NCI-H1417 (cell line): ENCODE measurements at places on chromosomes 5 and 9.

GRCh38 chr9:123725389-123725788 lies 204.5 kb downstream of the DENND1A start:
- no peak for DNase-seq

GRCh38 chr5:158120760-158121159 lies 261.8 kb upstream of the CLINT1 start:
- no peak for DNase-seq

GRCh38 chr5:28766565-28767158 lies 1728.3 kb upstream of the CDH9 start:
- DNase-seq: no peak

DNA sequence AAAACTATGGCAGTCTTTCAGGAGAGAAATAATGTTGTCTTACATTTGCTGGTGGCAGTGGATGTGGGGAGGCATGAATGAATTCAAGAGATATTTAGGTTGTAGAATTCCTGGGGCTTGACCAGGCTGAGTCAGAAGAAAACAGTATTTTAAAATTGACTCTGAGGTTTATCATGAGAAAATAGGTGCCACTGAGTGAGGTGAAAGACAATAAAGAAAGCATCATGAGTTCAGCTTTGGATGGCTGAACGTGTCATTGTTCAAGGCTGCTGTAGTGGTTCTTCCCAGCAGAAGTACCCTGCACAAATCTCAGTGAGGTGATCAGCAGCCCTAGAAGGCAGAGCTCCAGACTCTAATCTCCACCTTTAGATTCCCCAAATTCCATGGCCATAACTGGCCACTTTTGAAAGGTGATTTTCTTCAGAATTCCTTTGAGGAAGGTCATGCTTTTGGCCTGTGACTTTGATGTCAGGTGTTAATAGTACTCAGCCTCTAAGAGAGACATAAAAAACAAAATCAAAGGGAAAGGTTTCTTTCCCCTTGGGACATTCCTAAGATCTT lies 395.4 kb downstream of the NTRK2 start:
- DNase-seq: no peak

- DNase-seq: no peak
Measured at GRCh38 chr9:6272229-6272598, 56.0 kb upstream of the TPD52L3 start.
